Midbrain (tissue), 1 donor: ENCODE measurements at places on chromosomes 16 and 17.
A peak's percentile ranks its signal among the peaks of the same experiment; 100 is the strongest.

DNA sequence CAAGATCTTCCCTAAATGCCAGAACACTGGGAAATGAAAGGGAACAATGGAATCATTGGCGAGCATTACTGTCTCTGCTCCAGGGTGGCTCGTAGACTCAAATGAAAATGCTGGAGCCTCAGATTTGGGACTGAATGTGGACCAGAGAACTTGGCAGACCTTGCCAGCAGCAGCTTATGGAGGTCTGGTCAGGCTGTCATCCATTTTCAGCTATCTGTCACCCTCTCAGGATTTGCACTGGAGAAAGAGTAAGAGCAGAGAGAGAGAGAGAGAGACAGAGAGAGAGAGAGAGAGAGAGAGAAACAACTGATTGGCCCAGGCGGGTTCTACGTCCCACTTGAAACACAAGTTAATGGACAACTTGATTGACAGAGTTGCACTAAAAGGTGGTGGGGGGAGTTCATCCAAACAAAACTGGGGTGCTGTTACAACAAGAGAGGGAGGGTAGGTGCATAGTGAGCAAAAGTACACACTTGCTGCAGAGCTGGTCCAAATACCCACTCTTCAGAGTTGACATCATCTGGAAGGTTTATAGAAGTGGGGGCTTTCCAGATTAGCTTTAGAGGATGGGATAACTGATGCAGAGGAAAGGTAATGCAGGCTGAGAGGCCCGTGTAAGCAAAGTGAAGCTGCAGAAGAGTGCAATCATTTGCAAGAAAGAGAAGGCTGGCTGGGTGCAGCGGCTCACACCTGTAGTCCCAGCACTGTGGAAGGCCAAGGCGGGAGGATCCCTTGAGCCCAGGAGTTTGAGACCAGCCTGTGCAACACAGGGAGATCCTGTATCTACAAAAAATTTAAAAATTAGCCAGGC lies 16.5 kb upstream of the NSMCE1 start:
- DNase-seq = peak; percentile 6

DNA sequence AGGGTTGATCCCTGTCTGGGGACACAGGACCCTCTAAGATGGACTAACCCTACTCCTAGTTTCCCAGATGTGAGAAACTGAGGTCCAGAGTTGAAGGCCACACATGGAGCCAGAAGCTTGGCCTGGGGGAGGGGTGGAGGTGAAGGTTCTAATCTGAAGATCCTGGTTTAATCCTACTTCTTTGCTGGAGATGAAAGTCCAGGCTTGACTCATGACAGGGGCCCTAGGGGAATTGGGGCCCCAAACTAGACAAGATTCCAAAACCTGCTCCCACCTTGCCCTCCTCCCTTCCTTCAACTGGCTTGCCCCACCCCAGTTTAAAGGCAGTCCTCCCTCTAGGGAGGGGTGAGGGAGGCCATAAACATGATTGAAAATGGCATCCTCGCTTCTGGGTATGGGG lies 21.6 kb downstream of the IGF2BP1 start:
- DNase-seq = no peak

DNA sequence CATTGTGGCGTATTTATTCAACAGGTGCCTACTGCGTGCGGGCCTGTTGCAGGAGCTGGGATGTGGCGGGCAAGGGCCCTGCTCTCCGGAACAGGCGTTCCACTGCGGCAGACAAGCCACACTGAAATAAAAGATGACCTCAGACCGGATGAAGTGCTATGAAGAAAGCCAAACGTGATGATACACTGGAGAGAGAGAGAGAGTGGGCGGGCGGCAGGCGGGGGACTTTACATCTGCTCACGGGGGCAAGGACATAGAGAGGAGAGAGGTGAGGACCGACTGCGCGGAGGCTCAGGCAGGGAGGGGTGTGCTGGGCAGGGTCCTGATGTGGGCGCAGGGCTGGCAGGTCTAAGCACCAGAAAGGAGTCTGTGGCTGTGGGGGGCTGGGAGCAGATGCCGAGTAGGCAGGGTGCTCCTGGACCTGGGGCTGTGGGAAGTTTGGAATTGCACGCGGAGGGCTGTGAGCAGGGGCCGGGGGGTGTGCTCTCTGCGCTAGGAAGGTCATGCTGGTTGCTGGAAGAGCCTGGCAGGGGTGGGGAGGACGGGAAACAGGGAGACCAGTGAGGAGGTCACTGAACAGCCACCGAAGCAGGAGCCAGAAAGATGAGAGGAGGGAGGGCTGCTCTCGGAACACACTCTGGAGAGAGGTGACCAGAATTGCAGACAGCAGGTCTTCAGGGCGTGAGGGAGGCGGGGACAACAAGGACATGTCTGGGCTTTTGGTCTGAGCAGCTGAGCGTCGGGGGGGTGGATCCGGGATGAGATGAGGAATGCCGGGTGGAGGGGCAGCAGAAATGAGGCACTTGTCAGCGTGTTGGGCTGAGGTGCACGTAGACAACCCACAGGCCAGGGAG lies 9.9 kb downstream of the MXRA7 start:
- no peak for DNase-seq

GRCh38 chr16:15642557-15643047 lies 352 bp downstream of the MARF1 start:
- DNase-seq = no peak

GRCh38 chr17:62478424-62478879 lies at the start of gene TLK2:
Gene TLK2 (plus strand): TSS chr17:62478825. CDS start chr17:62481126, 2,301 bp downstream.
- DNase-seq = peak; percentile 63
